ENCODE measurements at places on chromosomes 4 and X.

DNA sequence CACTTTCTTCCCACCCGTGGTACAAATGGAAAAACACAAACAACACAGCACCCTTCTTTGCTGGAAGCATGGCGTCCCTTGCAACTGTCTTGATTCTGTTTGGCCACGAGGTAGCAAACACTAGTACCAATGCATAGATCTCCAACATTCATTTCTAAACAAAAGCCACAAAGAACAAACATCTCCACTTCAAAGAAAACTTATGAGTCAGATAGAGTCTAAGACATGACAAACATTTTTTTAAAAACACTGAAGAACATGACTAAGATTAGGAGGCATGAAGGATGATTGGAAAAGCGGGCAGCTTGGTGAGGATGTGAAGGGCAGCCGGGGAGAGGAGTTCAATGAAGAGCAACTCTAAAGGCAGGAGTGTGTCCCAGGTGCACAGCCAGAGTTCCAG, 197.6 kb upstream of the FAM9B start:
- DNase-seq = no peak

DNA sequence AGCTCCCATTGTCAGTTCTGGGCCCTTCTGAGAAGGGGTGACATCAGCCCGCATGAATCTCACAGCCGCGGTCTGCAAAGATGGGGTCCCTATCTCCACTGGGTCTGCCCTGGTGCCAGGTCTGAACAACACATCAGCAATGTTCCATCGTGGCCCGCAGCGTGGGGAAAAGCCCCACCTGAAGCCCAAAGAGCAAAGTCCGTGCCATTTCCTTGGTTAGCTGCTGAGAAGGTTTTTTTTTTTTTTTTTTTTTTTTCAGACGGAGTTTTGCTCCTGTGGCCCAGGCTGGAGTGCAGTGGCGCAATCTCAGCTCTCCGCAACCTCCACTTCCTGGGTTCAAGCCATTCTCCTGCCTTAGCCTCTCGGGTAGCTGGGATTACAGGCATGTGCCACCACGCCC, 79.4 kb downstream of the DCTD start:
- no peak for DNase-seq

DNA sequence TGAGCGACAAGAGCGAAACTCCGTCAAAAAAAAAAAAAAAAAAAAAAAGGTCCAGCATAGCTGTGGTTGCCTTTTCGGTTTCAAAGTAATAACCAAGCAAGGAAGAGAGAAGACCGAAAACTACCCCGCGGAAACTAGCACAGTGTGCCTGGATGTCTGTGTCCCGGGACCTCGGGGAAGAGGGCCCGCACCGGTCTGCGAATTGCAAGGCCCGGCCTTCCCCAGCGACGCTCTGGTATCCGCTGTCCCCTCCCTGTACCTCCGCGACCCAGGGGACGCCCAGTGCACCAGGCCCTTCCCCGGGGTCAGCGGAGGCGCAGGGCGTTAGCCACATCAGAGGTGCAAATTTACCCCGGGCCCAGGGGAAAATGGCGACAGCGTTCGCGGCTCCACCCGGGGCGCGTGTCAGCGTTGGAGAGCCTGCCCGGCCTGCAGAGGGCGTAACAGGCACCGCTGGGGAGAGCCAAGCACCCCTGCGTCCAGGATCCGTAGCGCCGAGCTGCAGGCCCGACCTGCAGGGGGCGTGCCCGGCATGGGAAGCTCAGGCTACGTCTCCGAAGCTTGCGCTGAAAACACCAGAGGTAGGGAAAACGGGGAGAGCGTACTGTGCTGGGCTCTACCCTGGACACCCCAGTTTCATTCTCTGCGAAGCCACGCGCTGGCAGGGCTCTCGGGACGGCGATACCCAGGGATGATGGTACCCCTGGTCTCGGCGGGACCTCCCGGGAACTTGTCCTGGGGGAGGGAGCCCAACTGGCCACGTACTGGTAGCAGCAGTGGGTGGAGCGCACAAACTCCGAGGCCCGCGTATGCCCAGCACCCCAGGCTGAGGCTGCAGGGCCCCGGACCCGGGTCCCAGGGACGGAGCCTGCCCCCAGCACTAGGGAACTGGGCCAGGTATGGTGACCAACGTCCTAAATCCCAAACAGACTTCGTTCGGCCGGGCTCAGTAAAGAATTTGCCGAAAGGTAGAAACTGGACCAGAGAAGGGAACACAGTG, 16.2 kb downstream of the NKX6-1 start:
- no peak for DNase-seq

GRCh38 chrX:37666516-37666915, 19.1 kb upstream of the XK start:
- no peak for DNase-seq

DNA sequence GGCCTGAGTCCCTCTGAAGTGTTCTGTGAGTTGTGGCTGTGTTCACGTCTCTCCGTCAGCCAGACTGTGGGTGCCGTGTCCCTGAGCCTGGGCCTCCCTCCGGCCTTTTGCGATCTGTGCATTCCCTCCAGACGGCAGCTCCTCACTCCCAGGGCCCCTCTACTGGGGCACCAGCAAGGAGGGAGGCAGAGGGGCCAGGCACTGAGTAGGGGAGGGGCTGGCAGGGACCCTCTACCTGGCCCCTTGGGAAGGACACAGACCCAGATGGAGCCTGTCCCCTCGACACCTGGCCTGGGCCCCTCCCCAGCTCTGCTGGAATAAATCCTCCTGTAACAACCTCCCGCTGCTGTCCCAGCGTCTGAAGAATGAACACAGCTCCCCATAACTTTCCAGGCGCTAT, 110.0 kb upstream of the NKX1-1 start:
- no peak for DNase-seq

- DNase-seq = no peak
These were observed 25.9 kb downstream of the HOPX start for GRCh38 chr4:56655209-56655626.

DNA sequence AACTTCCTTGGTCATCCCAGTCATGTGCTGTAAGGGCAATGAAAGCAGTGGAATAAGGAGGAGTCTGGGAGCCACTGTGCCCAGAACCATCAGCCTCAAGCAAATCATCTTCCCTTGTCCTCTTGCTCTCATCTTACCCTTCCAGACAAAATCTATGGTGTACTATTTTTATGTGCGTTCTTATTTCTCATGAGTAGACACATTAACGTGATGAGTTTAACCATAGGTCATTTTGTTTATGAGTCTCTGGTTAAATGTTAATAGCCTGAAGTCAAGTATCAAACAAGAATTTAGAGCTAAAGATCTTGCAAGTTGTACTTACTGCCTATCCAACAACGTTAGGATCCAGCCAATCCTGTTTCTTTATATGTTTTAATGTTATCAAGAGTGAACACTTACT, 495.3 kb downstream of the SPRY1 start:
- no peak for DNase-seq
